ENCODE measurements at places on chromosomes 13 and 19. TPM values are rescaled to one million over a fixed set of nuclear protein-coding genes. Genes with fewer than 3 reads are reported as not detected.

Gene ZNF763
- total RNA-seq: 16.6 TPM

Gene ZNF560
- not detected for total RNA-seq

Gene F2RL3
- 1.1 TPM for total RNA-seq

Gene TMEM255B
- total RNA-seq: 8.2 TPM

Gene GPC5
- total RNA-seq: 0.17 TPM
